ENCODE measurements at places on chromosomes 2 and 18.

- no peaks in the 10 kb centered on the region for H3K36me3 ChIP-seq
- no peak overlapping the region for H3K27ac ChIP-seq
- peaks cover 5% of the 10 kb centered on the region for H3K4me1 ChIP-seq
- H3K27me3 ChIP-seq: no peaks in the 10 kb centered on the region
These were observed 15.6 kb downstream of the PHLPP1 start for GRCh38 chr18:62730941-62731340.

DNA sequence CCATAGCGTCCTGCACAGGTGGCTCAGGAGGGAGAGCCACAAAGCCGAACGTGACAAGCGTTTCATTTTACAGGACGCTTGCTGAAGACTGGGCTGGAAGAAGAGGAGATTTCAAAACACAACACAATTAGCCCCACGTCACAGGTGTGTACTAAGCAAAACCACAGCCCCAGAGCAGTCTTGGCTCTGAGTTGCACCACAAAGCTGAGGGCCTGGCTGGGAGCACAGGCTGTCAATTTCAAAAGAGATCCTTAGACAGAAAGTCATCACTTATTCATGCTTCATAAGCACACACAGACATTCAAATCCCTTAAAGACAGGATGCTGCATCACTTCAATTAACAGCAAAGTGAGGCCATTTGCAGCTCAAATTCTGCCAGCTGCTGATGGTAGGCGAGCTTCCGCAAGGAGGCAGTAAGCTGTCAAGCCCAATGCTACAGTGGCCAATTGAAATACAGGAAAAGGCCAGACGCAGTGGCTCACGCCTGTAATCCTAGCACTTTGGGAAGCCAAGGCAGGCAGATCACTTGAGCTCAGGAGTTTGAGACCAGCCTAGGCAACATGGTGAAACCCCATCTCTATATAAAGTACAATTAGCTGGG is 79.6 kb downstream of the SKA1 start:
- H3K27me3 ChIP-seq: no peaks in the 10 kb centered on the region
- peaks cover 10% of the 10 kb centered on the region for H3K4me1 ChIP-seq
- no peaks in the 10 kb centered on the region for H3K36me3 ChIP-seq
- no peak overlapping the region for H3K4me3 ChIP-seq

DNA sequence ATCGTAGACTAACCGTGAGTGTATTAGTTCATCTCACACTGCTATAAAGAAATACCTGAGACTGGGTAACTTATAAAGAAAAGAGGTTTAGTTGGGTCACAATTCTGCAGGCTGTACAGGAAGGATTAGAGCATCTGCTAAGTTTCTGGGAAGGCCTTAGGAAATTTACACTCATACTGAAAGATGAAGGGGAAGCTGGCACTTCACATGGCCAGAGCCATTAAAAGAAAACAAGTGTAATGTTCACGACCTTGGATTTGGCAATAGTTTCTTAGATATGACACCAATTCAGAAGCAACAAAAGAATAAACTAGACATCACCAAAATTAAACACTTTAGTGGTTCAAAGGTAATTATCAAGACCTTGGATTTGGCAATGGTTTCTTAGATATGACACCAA is 23.8 kb downstream of the ABCB11 start:
- H3K4me1 ChIP-seq: no peaks in the 10 kb centered on the region
- no peak for DNase-seq

DNA sequence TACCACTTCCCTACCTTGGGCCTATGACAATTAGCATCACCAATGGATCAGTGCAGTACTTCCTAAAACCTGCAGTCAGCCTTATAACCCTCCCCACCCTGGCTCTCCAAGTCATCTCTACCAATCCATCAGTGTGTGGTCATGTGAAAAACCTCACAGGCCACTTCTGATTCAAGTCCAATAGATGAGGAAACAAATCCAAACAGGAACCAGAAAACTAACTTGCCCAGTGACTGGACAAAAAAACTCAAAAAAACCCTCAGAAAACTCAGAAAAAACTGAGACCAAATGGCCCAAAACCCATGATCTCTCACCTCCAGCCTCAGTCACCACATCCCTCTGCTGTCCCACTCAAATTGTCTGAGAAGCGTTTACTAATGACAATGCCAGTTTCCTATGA is 43.3 kb downstream of the TGFA start:
- no peaks in the 10 kb centered on the region for H3K36me3 ChIP-seq
- no peaks in the 10 kb centered on the region for H3K27me3 ChIP-seq
- no peak overlapping the region for H3K27ac ChIP-seq
- peaks cover 28% of the 10 kb centered on the region for H3K4me1 ChIP-seq
- H3K4me3 ChIP-seq: no peak overlapping the region

- H3K27me3 ChIP-seq: no peaks in the 10 kb centered on the region
- no peak overlapping the region for H3K27ac ChIP-seq
- H3K4me3 ChIP-seq: no peak overlapping the region
- no peaks in the 10 kb centered on the region for H3K36me3 ChIP-seq
- no peak for DNase-seq
These were observed 35.6 kb upstream of the NRP2 start for GRCh38 chr2:205646680-205647079.

DNA sequence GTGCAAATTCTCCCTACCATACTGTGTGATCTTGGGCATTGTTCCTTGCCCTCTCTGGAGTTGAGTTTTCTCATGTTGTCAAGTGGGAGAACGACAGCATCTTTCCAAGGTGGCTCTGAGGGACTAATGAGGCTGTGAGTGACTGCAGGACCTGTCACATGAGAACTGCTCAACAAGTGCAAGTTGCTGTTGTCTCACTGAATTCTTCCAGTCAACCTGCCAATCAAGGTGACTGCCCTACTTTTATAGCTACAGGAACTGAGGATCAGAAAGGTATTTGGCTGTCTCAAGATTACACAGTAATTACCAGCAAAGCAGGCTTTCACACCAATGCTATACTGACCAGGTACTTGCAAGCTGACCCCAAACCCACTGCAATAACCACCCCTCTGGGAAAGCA is 137.6 kb downstream of the MTCL1 start:
- H3K27ac ChIP-seq: no peak overlapping the region
- no peaks in the 10 kb centered on the region for H3K4me1 ChIP-seq
- no peak for DNase-seq
- no peaks in the 10 kb centered on the region for H3K27me3 ChIP-seq

- H3K27me3 ChIP-seq: no peaks in the 10 kb centered on the region
- no peak overlapping the region for H3K27ac ChIP-seq
- no peak for DNase-seq
- H3K4me3 ChIP-seq: no peak overlapping the region
- no peaks in the 10 kb centered on the region for H3K36me3 ChIP-seq
These were observed 21.0 kb downstream of the ZSWIM2 start for GRCh38 chr2:186827862-186828492.

DNA sequence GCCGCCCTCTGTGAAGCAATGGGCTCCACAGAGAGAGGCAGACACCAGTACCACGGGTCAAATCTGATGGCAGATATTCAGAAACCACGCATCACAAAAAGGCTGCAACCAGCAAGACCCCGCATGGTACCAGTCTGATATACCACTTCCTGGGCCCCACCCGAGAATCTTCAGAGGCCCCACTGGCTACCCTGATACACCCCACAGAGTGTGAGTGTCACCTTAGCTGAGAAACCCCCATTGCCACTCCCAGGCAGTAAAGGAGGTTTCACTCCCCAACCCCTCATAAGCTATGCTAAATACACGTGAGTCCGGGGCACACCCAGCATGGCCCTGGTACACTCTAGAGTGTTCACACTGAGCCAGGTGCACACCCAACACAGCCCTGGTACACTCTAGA is 160.0 kb downstream of the EIPR1 start:
- no peak overlapping the region for H3K4me3 ChIP-seq
- H3K27ac ChIP-seq: no peak overlapping the region
- peak; percentile 60 for DNase-seq
- H3K36me3 ChIP-seq: no peaks in the 10 kb centered on the region
- no peaks in the 10 kb centered on the region for H3K4me1 ChIP-seq
- H3K27me3 ChIP-seq: no peaks in the 10 kb centered on the region

GRCh38 chr18:9334973-9335696 is 562 bp downstream of the TWSG1 start:
- H3K27ac ChIP-seq: peak overlapping the region; percentile 75
- no peaks in the 10 kb centered on the region for H3K27me3 ChIP-seq
- H3K4me3 ChIP-seq: peak overlapping the region; percentile 71
- DNase-seq: peak; percentile 77
- peaks cover 5% of the 10 kb centered on the region for H3K36me3 ChIP-seq

- DNase-seq: peak; percentile 82
- no peaks in the 10 kb centered on the region for H3K36me3 ChIP-seq
- peak overlapping the region; percentile 68 for H3K27ac ChIP-seq
- H3K27me3 ChIP-seq: no peaks in the 10 kb centered on the region
These were observed 35.5 kb downstream of the SCN2A start for GRCh38 chr2:165274698-165275097.

DNA sequence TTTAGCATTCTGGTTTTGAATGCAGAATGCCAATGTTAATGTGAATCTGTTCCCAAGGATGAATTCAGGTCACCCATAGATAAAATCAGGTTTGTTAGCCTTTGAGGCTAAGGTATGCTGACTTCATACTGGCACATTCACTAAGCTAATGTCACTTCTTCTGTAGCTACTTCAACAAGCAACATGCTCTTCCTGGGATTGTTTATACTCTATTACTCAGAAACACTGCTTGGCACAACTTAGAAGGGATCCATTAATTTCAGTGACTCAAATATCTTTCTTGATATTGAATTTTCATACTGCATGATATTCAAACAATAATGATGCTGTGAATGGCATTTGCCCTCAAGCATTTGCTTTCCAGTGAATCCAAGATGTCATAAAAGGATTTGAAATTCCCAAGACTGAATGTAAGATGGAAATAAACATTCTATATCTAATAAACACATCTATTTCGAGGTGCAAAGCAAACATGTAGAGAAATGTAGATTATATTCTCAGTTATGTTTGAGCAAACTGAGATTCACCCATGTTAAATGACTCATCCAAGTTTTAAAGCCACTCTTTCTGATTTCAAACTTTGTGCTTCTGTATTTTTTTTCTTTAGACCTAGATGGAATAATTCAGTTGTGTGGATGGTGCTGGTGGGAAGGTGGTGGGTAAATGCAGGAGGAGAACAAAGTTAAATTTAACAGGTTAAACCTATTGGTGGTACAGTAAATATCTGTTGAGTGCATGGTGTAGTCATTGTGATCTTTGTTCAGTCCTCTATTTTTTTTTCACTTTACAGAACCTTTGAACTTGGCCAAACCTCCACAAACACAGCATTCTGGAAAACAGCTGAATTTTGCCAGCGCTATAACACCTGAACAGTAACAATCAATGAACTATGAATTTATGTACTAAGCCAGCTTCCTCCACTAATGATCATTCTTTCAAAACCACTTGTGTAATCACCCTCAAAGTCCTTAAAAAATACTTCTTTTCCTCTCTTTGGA is 162.1 kb upstream of the XIRP2 start:
- H3K4me1 ChIP-seq: no peaks in the 10 kb centered on the region
- H3K36me3 ChIP-seq: no peaks in the 10 kb centered on the region
- H3K27me3 ChIP-seq: no peaks in the 10 kb centered on the region
- DNase-seq: no peak

GRCh38 chr2:86199834-86200177 is 549 bp downstream of the MRPL35 start:
- H3K4me3 ChIP-seq: peak overlapping the region; percentile 79
- H3K4me1 ChIP-seq: peaks cover 31% of the 10 kb centered on the region
- H3K27me3 ChIP-seq: no peaks in the 10 kb centered on the region
- DNase-seq: no peak
- peaks cover under 1% of the 10 kb centered on the region for H3K36me3 ChIP-seq

DNA sequence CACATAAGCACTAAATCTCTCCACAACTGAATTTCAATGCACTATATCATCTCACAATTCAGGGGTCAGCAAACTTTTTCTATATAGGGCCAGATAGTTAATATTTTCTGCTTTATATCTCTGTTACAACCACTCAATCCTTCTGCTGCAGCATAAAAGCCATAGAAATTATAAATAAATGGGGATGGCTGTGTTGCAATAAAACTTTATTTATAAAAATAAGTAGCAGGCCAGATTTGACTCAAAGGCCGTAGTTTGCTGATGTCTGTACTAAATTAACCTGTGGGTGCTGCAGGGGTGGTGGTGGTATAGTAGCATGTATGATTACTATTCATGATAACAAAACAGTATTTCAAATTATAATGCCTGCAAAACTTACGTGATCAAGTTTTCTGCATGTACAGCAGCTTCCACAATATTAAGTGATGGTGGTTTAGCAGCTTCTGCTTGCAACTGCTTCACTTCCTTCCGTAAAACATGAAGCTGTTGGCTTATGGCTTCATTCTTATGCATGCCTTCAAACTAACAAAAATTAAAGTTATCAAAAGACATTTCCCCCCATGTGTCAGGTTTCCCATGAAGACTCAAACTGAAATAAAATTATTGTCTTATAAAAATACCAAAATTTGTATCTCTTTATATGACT is 64.1 kb downstream of the SIGLEC15 start:
- no peak for DNase-seq
- H3K27ac ChIP-seq: no peak overlapping the region
- H3K27me3 ChIP-seq: no peaks in the 10 kb centered on the region
- no peaks in the 10 kb centered on the region for H3K4me1 ChIP-seq
- peaks cover 55% of the 10 kb centered on the region for H3K36me3 ChIP-seq

DNA sequence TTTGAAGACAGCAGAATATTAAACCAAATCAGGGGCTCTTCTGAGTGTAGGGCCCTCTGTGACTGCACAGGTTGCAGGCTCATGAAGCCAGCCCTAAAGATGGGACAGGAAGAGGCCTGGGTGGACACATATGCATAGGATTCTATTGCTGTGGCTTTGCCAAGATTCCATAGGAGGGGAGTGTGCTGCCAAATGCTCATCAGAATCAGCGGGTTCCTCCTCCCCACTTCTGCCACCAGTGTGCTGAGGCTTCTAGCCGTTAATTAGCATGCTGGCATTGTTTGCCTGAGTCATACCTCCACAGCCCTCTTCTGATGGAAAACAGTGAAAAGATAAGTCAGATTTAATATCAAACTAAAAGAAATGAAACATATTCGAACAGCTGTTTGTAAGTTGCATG is 103.9 kb upstream of the TMEFF2 start:
- H3K27ac ChIP-seq: no peak overlapping the region
- H3K27me3 ChIP-seq: no peaks in the 10 kb centered on the region
- H3K4me1 ChIP-seq: no peaks in the 10 kb centered on the region
- DNase-seq: no peak

DNA sequence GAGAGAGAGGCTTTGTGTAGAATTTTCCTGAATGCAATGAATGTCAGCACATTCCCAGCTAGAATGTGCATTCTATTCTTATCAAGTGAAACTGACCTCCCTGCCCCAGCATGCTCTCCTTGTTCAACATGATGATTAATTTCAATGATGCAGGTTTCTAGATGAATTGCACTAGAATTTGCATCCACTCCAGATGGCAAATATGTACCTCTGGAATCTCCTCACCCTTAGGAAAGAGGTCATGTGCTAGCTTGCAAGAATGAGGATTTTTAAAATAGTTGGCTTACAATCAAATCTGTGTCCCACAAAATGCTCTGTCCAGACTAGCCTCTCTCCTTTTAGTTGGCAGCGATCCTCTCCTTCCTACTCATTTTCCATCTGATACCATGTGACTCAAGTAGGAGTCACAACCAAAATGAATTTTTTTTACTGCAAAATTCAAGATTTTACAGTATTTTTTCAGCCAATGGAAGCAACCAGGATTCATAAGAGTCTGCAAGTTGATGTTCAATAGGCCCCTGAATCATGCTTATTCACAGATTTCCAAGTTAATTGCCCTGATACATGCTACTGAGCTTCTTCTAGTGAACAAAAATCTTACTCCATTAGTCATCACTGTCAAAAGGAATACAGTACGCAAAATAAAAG is 21.0 kb upstream of the STAT4 start:
- no peaks in the 10 kb centered on the region for H3K36me3 ChIP-seq
- H3K27me3 ChIP-seq: no peaks in the 10 kb centered on the region
- H3K4me1 ChIP-seq: peaks cover 33% of the 10 kb centered on the region
- H3K27ac ChIP-seq: no peak overlapping the region

GRCh38 chr2:8656160-8656641 is 25.7 kb upstream of the ID2 start:
- DNase-seq: no peak
- H3K4me1 ChIP-seq: no peaks in the 10 kb centered on the region
- no peaks in the 10 kb centered on the region for H3K27me3 ChIP-seq
- no peak overlapping the region for H3K4me3 ChIP-seq
- H3K27ac ChIP-seq: no peak overlapping the region
